IMR-90 (cell line): ENCODE measurements at places on chromosomes 16 and 17. TPM values are rescaled to one million over a fixed set of nuclear protein-coding genes. Genes with fewer than 3 reads are reported as not detected.

Gene VPS25
- total RNA-seq = 71.3 and 78.3 TPM in 2 replicates

DNA sequence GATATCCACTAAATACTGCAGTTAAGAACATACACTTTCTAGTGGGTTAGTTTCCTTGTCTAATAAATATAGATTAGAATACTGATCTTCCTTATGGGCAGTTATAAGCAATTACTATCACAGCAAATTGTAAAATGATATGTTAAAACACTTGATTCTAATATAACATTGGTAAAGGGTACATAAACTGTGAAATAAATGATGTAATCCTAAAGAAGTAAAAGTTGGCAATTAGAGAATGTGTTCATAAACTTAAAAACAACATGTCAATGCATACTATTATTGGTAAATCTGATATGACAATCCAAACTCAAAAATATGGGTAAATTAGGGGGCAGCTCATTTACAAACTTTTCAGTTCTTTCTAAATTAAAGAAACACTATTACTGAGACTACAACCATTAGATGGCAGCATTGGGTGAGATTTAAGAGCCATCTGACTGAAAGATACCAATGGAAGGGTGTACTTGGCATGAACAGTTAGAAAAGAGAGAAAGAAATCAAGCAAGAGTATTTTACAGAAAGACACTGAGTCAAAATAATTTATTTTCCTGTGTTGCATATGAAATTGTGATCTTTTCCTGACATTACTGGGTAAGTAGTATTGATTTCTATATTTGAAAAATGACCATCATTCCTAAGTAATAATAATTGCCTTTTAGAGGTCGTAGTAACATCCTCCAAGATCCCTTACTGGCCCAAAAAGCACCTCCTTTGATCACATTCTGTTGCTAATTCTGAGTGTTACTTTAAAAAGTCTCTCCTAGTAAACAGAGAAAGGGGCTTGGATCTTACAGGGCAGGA is 119.6 kb downstream of the SPAG9 start:
- peak; percentile 78 for DNase-seq

- DNase-seq = no peak
These were observed 433.3 kb downstream of the CA10 start for GRCh38 chr17:51725185-51725584.

- DNase-seq = no peak
These were observed 8.1 kb downstream of the BTBD17 start for GRCh38 chr17:74353446-74354060.

DNA sequence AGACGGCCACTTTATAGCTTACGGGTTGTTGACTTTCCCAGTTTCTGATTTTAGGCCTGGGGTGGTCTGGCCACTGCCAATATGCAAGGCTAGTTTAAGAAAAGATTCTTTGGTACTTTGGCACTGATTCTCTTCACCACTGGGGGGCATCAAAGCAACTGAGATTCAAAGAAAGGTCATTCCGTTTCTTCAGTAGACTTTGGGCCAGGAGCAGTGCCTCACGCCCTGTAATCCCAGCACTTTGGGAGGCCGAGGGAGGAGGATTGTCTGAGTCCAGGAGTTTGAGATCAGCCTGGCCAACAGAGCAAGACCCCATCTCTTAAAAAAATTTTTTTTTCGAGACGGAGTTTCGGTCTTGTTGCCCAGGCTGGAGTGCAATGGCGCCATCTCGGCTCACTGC is 53.0 kb downstream of the RPA1 start:
- peak; percentile 24 for DNase-seq

- DNase-seq = no peak
These were observed 5.7 kb upstream of the IL32 start for GRCh38 chr16:3059723-3060242.

Gene ARMC5
- total RNA-seq = 2.3 and 3.1 TPM in 2 replicates

DNA sequence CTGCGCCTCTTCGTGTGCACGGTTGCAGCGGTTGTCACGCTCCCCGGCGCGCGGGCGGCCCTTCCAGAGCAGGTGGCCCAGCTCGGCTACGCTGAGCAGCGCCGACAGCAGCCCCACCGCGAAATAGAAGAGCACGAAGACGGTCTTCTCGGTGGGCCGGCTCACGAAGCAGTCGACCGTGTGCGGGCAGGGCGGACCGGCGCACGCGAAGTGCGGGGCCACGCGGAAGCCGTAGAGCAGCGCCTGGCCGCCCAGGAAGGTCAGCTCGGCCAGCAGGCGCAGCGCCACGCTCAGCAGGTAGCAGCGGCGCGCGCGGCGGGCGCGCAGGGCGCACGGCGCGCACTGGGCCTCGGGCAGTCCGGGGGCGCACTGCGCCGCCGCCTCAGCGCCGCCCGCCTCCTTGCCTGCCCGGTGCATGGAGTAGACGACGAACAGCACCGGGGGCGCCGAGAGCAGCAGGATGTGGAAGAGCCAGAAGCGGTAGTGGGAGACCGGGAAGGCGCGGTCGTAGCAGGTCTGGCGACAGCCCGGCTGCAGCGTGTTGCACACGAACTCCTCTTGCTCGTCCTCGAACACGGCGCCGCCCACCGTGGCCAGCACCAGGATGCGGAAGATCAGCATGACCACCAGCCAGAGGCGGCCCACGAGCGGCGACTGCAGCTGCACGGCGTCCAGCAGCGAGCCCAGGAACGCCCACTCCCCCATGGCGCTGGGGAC is 1.3 kb downstream of the GJD3 start:
- no peak for DNase-seq

DNA sequence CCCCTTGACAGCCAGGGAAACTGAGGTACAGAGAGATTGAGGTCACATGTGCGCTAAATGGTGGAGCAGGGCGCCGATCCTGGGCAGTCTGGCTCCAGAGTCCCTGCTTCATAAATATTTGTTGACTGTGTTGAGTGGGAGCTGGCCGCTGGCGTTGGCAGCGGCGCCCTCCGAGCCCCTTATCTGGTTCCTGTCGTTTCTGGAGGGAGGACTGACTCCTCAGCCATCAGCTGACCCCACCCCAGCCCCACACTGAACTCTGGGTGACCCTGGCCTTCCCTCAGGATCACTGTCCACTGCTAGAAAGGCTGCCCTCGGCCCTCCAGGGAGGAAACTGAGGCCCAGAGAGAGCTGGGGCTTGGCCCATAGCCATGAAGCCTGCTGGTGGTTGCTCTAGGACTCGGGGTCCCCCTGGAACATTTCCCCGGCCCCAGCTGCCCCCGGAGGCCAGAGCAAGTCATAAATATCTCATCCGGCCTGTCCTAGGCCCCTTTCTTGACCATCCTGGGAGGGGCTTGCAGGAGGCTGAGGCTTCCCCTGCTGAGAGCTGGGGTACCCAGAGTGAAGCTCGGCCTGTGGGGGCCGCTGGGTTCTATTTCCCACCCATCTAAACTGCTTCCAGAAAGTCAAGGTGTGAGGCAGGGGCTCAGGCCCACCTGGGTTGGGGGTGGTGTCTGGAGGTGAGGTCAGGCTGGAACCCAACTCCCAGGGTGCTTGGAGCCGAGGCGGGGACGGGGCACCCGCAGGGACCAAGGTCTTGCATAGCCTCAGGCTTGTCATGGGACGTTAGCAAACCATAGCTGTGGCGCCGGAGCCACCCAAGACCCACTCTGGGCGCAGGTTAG is 51.7 kb upstream of the GSE1 start:
- DNase-seq = no peak

- DNase-seq = no peak
These were observed 11.4 kb upstream of the TMEM238L start for GRCh38 chr17:10815319-10815718.
